ENCODE measurements at places on chromosomes 7 and 10. TPM values are rescaled to one million over a fixed set of nuclear protein-coding genes. Genes with fewer than 3 reads are reported as not detected.
A peak's percentile ranks its signal among the peaks of the same experiment; 100 is the strongest.

Gene GAD2
- total RNA-seq = not detected

DNA sequence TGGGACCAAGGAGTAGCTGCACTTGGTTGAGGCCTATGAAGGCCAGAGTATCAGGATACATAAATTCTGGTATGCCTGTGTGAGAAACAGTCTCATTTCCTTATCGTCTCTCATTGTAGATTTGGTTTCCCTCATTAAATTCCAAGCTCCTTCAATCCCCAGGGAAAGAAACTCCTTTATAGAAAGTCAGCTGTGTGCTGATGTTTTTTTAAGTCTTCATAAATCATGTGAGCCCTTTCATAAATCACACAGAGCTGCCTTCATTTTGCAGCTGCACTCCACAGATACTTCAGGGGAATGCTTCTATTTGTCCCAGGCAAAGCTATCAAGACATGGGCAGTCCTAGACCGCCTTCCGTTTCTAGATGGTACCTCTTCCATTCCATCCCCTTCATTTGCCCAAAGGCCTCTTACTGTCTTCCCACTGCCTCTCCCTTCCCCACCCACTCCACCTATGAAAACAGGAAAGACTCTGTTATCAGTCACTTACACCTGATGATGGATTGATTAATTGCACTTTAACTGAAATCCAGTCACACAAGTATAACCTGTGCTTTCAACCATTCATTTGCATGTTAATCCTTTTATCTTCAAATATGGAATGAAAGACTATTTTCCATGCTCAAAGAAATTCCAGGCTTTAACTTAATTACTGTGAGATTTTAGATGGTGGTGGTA lies 290.2 kb downstream of the C7orf25 start:
- DNase-seq = no peak

GRCh38 chr7:87541648-87542047 lies 59.0 kb downstream of the ABCB1 start:
- DNase-seq = no peak

- DNase-seq = no peak
Observed at GRCh38 chr10:72821606-72822005, 71.9 kb upstream of the OIT3 start.

DNA sequence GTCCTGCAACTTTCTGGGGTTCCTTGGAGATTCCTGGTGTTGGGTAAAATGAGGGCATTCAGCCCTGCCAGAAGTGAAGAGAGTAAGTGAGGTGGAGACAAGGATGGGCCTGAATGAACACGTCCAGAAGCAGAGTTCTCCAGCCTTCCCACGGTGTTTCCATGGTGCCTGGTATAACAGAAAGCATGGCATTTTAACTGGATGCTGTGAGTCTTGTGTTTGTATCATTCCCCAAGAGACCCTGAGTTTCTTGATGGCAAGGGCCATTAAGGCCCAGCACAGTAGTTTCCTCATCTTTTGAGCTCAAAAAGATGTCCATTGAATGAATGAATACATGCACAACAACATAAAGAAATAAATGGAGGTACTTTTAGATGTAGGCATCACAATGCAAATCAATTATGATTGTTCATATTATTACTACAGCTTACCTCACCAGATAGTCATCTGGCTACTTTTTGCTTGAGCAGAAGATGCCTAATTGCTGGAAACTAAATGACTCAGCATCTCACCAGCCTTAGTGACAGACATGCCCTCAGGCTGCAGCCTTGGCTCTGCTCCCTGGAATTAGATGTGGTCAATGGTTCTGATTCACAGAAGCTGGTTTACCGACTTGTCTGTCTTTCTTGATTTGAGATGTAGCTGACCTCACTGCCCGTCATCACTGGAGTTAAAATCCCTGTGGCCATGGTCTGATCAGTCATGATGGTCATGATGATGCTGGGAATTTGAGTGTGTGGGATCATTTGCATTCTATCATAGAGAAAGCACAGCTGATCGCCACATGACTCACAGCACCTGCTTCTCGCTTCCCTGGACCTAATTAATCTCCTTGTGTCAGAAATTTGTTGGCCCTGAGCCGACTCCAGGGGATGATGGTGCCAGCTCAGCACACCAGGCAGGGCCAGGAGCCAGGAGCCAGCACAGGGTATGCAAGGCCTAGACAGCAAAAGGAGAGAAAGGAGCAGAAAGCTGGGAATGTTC lies 83.9 kb downstream of the CXCL12 start:
- peak; percentile 53 for DNase-seq
